ENCODE measurements at places on chromosomes 6 and 20.
A peak's percentile ranks its signal among the peaks of the same experiment; 100 is the strongest.

DNA sequence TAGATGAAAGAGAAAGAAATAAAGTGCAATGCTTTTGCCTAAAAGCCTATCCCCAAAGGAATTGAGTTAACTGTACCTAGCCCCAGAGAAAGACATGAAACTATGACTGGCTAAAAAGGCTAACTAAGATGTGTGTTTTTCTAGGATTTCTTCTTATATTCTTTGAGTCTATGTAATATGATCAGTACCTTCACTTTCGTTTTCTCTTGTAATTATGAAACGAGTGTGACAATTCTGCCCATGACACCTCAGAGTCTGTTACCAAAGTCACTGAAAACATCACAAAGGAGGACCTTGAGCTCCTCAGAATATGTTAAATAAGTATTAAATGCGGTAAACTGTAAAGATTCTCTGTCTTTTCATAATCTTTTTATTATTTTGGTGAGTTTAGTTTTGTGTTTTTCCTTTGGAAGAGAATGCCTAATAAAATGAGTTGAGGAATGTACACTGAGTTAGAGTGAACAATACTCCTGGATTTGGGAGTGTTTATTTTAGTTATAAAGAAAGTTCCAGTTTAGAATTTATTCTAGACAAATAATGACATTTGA is 141.3 kb downstream of the FUT9 start:
- peak; percentile 0 for DNase-seq

- DNase-seq = no peak
Measured at GRCh38 chr6:167668019-167668753, 158.5 kb upstream of the AFDN start.

DNA sequence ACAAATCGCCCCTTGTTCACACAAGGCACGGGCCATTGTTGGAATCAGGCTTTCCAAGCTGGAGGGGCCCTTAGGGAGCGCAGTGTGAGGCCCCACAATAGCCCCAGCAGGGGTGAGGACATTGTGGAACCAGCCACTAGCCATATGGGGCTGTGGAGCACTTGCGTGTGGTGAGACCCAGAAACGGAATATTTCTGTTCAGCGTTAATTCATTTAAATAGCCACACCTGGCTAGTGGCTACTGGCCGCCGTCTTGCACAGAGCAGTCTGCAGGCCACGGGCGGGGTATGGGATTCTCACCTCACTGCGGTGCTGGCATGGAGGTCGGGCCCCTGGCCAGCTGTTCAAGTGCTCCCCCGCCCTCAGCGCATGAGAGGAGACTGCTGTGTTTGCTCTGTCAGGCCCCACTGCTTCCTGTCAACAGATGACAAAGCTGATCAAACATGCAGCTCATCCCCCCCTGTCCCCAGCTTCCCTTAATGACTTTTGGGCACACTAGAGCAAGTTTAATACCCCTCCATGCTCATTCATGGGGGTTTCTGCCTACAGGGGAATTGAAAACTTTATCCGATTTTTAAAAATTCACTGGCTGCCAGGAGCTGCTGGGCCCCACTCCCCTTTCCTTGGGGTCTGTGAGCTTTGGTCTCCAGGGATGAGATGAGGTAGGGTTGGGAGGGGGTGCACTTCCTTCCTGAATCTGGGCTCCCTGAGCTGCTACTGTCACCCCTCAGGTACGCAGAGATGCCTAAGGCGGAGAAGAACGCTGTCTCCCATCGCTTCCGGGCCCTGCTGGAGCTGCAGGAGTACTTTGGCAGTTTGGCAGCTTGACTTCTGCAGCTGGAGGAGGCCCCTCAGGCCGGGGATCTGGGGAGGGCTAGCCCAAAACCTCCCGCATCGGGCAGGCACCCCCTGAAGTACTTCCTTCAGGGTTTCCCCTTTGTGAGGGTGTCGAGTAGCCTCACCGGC is 13.6 kb downstream of the ITPA start:
- no peak for DNase-seq

DNA sequence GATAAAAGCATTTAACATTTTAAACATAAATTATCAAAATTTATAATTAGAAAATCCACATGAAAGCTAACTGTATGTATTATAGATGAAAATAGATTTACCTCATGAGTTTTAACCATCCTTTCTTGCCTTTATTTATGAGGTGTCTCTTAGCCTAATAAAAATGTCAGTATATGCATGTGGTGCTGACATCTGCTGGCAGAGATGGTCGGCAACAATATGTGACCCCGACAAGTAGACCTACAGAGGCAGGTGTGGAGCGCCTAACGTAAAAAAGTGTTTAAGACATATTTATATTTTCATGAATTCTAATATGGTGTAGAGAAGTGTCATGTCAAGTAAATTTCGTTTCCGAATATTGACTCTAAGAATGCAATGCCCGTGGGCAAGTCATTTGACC is 149.0 kb upstream of the FUT9 start:
- no peak for DNase-seq

- DNase-seq = no peak
Measured at GRCh38 chr6:146106532-146106931, 77.7 kb downstream of the GRM1 start.

DNA sequence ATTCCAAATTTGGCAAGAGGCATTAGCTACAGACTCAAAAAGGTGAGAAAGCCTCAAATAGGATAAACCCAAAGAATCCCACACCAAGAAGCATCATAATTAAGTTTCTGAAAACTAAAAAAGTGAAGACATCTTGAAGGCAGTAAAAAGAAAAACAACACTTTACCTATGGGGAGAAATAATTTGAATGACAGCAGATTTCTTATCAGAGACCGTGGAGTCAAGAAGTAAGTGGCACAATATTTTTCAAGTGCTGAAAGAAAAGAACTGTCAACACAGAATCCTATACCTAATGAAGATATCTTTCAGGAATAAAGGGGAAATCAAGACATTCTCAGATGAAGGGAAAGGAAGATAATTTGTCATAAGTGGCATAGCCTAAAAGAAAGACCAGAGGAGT is 193.3 kb upstream of the CHD6 start:
- DNase-seq = no peak

- no peak for DNase-seq
Measured at GRCh38 chr6:135852746-135853145, 1.2 kb downstream of the PDE7B start.

DNA sequence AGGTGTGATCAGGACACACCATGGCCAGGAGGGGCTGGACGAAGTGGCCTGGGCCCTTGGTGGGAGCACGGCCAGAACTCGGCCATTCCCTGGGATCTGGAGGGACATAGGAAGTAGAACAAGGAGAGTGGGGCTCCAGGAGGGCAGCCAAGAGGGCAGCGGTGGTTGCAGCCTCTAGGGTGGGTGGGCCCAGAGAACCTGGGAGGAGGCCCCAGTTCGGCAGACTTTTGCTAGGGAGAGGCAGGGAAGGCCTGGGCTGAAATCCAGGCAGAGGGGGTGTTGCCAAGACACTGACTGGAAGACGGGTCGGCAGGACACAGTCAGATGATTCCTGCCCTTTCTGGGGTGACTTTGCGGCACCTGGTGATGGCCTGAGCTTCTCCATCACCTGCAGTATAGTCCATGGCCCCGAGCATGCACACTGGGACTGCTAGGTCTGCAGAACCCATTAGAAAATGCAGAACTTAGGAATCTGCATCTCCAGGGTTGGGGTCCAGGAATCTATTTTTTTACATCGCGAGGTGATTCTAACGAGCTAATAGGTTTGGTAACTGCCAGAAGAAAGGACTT is 224.8 kb downstream of the SYNDIG1 start:
- DNase-seq = no peak
